Activated gamma-delta T cell treated with anti-CD3 and anti-CD28 coated beads, Interleukin-2, amount 50 U/mL, for 16 hours (primary cell): ENCODE measurements at places on chromosomes 7 and 10.

DNA sequence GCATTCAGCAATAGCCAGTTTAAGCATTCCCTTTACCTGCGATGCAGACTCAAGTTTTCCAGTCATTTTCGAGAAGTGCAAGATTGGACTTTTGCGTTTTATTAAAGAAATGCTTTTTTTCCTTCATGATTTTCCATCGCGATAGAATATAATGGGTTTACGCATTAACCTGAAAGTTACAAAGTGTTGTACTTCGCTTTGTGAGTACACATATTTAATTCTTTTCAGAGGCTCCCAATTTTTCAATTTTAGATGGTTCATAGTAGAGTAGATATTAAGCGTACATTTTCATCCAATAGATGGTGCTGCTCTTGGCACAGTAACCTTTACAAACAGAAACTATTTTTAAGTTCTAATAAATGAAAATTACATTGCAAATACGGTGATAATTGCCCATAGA, 1.3 kb downstream of the PTPRZ1 start:
- no peak for DNase-seq

GRCh38 chr10:69406302-69406811, 10.4 kb downstream of the TACR2 start:
- no peak for DNase-seq

GRCh38 chr10:21509341-21510240, 15.9 kb downstream of the SKIDA1 start:
- DNase-seq = no peak

DNA sequence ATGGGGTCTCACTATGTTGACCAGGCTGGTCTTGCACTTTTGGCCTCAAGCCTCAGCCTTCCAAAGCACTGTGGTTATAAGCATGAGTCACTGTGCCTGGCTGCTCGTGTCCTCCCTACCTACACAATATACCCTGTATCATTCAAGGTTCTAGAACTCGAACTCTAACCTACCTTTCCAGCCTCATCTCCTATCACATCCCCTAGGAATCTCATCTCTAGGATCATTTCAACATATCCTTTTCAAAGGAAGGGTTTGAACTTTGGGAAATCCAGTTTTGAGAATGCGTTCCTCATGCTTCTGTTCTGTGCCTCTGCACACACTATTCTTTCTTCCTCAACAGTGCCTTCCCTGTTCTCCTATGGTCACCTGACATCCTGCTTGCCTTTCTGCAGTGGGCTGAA, 87.8 kb upstream of the RHEB start:
- DNase-seq = no peak

DNA sequence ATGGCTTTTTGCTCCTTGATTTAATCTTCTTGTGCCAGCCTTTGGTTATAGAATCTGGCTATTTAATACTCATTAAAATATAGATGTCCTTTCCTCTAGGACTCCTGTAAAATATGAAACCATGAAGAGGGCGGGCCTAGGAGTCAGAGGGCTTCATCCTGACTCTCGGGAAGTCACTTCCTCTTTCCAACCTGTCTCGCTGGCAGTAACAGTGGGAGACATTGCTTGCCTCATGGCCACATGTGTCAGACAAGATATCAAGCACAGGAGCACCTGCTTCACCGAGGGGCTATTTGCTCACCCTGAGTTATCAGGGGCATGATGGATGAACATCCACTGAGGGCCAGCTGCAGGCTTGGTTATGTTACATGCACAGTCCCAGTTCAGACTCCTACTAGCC, 31.0 kb downstream of the SLIT1 start:
- no peak for DNase-seq

GRCh38 chr7:64574540-64575099, 11.7 kb upstream of the ZNF680 start:
- DNase-seq = no peak

DNA sequence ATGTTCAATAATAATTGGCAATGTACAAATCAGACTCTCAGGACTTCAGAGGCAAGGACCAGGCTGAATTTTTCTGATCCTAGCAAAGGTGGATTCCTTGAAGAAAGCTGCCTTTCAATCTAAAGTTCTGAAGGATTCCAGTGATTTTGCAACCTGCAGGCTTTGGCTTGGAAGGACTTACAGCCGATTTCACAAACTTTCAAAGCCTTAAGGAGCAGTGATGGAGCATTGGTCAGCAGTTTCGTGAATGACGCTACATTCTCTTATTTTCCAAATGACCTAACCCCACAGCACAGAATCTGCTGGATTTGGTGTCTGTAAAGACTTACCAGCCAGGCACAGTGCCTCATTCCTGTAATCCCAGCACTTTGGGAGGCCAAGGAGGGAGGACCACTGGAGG, 167.5 kb downstream of the ARHGAP12 start:
- no peak for DNase-seq

GRCh38 chr7:118311121-118311836, 86.8 kb downstream of the ANKRD7 start:
- no peak for DNase-seq

DNA sequence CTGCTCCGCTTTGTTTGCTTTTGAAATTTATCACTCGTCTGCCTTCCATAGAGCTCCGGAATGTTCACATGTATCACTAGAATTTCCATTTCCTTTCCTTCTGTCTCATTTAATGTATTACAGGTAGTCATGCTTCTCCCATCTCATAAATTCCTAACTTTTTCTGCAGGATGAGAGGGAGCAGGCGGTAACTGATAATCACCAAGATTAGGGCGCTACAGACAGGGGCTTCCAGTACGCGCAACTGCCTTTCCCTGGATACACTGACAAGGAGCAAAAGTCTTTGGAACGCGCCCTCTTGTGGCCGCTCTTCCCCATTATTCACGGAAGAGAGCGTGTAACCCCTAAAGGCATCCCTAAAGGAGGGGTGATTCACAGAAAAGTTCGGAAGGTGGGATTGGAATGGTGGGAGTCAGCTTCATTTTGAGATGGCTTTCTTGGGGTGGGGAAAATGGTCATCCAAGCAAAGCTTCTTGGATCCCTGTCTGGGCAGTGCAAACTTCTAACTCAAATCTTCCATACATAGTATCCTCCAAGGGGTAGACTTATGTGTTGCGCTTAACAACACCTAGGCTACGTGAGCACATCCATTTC, 6.5 kb downstream of the INHBA start:
- no peak for DNase-seq

DNA sequence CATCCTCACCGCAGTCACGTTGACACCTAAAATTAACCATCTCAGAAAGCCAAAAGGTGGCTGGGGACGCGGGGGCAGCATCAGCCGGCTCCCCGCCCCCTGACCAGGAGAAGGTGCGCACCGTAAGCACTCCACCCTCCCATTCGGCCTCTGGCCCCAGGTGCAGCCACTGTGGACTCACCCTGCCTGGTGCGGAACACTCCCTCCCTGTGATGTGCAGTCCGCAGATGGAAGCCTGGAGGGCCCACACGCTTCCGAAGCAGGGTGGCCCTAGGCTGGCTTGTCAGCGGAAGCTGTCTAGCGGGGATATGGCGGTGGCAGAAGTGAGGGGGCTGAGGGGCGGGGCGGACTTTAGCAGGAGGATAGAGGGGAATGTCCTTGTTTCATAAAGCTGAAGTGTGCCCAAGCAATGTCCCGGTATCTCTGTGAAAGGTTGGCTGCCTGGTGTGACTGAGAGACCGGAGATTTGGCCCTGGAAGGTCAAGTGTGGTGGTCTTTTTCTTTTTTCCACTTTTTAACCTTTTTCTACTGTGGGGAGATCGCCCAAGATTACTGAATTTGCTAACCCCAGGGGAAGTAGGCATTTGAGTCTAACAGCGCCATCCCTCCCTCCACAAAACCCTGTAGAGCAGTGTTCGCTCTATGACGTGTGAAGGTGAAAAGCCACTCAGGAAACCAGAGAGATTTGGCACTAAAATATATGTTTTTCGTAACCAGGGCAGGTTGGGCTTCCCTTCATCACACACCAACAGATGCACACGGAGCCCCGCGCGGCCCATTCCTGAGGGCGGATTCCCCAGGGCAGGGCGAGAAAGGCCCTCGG, 74.7 kb downstream of the CXCL12 start:
- no peak for DNase-seq

DNA sequence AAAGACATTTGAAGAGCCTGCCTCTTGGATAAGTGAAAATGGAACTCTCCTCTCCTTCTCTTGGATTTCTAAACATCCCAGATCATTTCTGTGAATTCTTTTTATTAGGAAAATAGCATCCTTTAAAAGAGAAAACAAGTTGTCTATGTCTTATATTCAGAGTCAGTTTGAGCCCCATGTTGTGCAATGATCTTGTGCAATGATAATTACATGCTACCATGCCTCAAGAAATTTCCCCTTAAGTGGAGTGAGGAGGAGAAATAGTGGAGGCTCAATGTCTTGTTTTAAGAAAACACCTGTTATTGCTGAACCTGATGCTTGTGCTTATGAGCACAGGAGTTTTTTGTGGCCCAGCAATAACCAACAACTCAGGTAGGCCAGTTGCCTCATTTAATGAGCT, 103.6 kb downstream of the NPSR1 start:
- no peak for DNase-seq
